ENCODE measurements at places on chromosomes 6 and 20.

GRCh38 chr6:165178056-165178455 is 131.3 kb downstream of the C6orf118 start:
- no peak for DNase-seq

DNA sequence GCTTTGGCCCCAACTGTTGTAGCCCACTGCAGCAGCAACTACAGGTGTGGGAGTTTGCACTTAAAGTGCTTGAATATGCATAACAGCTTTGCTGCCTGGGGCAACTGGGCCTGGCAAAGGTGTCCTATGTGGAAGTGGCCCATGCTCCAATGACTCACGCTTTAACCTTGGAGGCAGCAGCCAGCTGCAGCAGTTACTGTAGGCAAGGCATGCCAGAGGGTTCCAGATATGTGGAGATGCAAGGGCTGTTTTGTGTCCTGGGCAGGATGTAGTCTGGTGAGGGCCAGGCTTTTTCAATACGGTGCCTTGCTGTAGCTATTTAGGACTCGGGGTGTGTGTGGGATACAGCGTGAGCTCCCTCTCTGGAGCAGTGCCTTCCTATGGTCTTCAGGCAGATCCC is 150.3 kb downstream of the NKAIN2 start:
- no peak for DNase-seq

- no peak for DNase-seq
These were observed 49.8 kb downstream of the PPARD start for GRCh38 chr6:35392111-35392702.

GRCh38 chr6:162627362-162627761 is 100.2 kb downstream of the PRKN start:
- DNase-seq, result no peak
